ENCODE measurements at places on chromosomes 4 and X. TPM values are rescaled to one million over a fixed set of nuclear protein-coding genes. Genes with fewer than 3 reads are reported as not detected.

DNA sequence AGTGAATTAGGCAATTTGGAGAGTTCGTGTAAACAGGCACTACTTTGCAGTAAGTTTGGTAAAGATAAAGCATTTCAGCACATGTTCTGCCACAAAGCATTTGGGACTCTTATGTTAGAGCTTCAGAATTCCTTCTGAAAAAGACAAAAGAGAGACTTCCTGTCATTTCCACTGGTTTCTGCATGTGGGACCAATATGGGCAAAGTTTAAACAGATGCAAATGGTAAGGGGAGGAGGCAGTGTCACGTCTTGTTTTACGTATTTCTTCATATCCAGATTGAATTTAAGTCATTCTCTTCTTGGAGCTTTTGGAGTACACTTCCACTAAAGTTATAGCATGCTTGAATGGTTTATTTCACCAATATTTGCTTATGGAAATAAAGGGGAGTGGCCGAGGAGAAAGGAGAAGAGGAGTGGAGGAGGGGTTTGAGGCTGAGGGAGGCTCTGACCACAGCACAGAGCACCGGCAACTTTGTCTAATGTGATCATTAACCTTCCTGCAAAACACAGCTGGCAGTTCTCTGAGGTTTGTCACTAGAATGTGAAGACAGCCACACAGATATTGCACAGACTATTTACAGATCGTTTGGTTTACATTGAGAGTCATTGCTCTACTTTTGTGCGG lies at the start of gene APELA:
APELA (plus strand) TSS at position 479 of the 625 bp plus-strand sequence. CDS start 154 bp downstream, outside the sequence.
- no peak for DNase-seq

GRCh38 chr4:165379678-165380064 lies 863 bp downstream of the CPE start:
- DNase-seq, result no peak

GRCh38 chrX:29652484-29652883 lies 562.9 kb upstream of the MAGEB2 start:
- DNase-seq, result no peak

- no peak for DNase-seq
These were observed 48.9 kb upstream of the TENM3 start for GRCh38 chr4:182194091-182194824.

The RHOXF2B gene
- not detected for total RNA-seq

GRCh38 chrX:114774691-114775090 lies 190.8 kb downstream of the HTR2C start:
- no peak for DNase-seq

GRCh38 chrX:154751669-154752271 lies 893 bp upstream of the GAB3 start:
- peak; percentile 19 for DNase-seq

- no peak for DNase-seq
These were observed 1180.2 kb upstream of the ADGRL3 start for GRCh38 chr4:60019946-60020345.

Measured in dermis blood vessel endothelial cell (primary cell).